ENCODE measurements at places on chromosomes 7 and 10.
A peak's percentile ranks its signal among the peaks of the same experiment; 100 is the strongest.

DNA sequence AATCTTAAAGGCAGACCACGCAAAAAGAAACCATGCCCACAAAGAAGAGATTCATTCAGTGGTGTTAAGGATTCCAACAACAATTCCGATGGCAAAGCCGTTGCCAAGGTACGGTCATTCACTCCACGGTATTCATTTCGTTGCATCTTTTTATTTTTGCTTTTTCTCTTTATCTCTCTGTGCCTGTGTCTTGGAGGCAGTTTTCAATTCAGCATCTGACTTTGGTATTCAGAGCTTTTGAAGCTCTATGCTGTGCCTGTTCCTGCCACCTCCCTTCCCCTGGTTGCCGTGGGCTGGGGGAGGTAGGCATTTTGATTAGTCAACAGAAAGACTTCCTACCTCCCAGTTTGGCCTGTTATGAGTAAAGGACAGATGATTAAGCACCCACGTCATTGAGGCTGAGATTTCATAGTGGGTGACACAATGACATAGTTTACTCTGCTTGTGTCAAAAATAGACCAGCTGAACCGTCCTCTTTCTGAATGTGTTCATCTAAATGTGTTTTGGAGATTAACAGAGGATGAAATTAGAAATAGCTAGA, 149.5 kb downstream of the ARID5B start:
- DNase-seq: peak; percentile 72

GRCh38 chr7:100691676-100692577, 2.1 kb downstream of the GIGYF1 start:
- DNase-seq: peak; percentile 81

DNA sequence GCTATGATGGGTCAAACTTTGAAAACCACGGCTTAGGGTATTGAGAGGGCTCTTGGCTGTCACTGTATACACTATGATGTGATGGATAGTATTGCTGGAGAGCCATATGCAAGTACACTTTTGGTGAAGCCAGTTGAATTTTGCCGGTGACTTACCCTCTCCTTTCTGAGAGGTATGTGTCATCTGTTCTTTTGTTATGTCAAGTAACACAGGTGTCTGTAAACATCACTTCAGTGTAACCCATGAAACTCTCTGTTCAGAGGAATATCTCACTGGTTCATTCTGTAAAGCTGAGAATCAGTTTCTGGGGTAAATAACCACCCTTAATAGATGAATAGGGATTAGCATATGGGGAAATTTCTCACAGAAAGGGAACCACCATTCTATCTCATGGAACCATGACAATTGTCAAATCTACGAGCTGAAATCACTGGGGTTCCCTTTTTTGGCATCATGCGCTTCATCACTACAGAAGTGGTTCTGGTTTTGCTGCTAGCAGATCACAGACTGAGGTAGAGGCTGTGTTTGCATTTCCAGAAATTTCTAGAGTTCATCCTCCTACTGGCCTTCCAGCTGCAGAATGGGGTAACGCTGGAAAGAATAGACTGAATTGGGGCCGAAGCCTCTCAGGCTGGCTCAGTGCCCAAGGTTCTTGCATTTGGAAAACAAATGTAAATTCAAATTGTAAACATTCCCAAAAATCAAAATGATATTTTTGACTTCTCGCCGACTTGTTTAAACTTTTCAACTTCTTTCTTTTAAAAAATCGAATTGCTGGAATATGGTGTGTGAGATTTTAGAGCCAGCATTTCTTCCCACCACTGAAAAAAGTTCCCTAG, 83.3 kb upstream of the CREB5 start:
- no peak for DNase-seq

DNA sequence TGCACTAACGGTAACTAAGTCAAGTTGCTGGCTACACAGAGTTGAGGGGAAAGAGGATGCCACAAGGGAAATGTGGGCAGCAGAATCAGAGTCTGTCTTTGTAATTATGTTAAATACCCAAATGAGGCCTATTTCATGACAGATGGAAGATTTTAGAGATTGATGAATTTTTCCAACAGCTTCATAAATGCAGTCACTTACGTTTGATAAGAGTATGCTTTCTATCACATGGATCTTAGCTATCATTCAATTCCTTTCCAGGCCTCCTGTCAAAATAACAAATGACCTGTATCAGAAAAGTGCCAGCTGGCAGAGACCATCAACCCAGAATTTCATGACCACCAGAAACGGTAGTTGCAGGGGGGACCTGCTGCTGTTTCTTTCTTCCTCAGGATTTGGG, 148.4 kb upstream of the PLPP4 start:
- DNase-seq: no peak

GRCh38 chr7:80536426-80536825, 24.6 kb upstream of the GNAT3 start:
- DNase-seq: no peak

- no peak for DNase-seq
These were observed 28.9 kb upstream of the INHBA start for GRCh38 chr7:41731493-41732435.

- DNase-seq: no peak
These were observed 80.8 kb upstream of the SH2B2 start for GRCh38 chr7:102205915-102206314.

DNA sequence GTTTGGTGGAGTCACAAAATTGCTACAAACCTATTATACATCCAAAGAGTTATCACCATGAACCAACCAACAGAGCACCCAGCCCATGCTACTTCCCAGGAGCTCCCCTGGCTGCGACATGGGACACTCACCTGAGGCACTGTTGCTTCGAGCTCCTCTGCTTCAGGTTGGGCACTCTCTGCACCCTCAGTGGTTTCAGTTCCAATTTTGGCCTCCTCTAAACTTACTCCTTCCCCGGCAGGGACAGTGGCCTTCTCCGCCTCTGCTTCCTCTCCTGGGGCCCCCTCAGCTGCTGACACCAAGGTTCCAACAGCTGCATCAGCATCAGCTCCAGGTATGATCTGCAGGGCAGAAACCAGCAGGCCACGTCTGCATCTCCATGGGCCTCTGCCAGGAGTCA, 120.4 kb upstream of the TARP start:
- no peak for DNase-seq

GRCh38 chr10:22699976-22700375, 14.4 kb downstream of the PIP4K2A start:
- no peak for DNase-seq

- no peak for DNase-seq
These were observed 50.9 kb downstream of the LAMB4 start for GRCh38 chr7:108079276-108079647.

GRCh38 chr10:30825022-30825421, 195.5 kb upstream of the LYZL2 start:
- DNase-seq: no peak

DNA sequence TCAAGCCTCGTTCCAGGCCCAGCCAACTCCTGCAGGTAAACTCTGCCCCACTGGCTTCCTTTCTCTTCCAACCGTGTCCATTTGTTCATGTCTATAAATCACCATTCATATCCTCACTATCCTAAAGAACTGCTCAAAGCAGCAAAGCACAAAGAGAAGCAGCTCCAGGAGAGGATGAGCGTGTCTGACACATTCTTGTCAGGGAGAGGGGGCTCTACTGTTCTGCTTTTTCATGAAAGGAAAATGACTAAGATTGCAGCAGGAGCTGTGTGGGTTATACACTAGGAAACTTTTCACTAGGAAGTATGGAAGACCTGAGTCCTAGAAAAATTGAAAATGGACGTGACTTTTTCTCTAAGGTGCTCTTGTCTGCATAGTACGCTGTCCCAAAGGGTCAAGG, 16.7 kb downstream of the AGFG2 start:
- DNase-seq: no peak

DNA sequence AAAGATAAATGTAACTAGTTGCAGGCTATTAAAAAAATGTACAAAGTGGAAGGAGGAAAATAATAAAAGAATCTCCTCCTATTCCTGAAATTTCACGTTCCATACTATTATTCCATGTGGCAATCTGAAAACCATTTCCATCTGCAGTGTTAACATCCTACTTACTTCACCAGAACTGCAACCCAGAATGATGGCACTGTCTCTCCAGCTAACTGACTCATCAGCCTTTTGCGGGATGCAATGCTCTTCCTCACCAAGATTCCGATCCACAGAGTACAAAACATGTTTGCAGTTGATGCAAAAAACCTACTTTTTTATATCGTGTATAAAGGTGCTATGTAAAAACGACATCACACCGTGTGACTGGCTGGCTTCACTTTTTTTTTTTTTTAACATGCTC, 50.8 kb downstream of the ESYT2 start:
- no peak for DNase-seq

- no peak for DNase-seq
These were observed 164.3 kb downstream of the ZMYND11 start for GRCh38 chr10:299512-299911.

- no peak for DNase-seq
These were observed 830.2 kb upstream of the SORCS1 start for GRCh38 chr10:107994621-107995270.

DNA sequence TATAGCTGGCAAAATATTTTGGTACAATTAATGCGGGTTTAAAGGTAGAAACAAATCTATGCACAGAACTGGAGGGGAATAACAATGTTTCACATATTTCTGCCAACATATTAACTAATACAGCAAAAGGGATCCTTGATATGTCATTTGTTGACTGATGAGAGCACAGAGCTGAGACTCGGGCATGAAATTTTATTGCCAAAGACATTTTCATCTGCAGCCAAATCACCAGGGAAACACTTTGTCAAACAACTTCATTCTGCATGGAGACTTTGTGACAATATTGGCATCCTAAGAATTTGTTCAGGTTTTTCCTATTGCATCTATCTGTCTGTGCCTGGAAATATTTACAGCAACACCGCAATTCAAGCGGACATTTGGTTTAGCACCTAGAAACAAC, 117.8 kb upstream of the C1QL3 start:
- no peak for DNase-seq

Data from stimulated activated CD4-positive, alpha-beta T cell treated with anti-CD3 and anti-CD28 coated beads, Interleukin-1b, Interleukin-23, amount 100 ng/mL, for 4 hours (primary cell).